Right atrium auricular region (tissue), 2 donors: ENCODE measurements at places on chromosomes 5 and 9. TPM values are rescaled to one million over a fixed set of nuclear protein-coding genes. Genes with fewer than 3 reads are reported as not detected.

GRCh38 chr5:119220576-119221197 is 135.1 kb upstream of the TNFAIP8 start:
- DNase-seq: no peak

DNA sequence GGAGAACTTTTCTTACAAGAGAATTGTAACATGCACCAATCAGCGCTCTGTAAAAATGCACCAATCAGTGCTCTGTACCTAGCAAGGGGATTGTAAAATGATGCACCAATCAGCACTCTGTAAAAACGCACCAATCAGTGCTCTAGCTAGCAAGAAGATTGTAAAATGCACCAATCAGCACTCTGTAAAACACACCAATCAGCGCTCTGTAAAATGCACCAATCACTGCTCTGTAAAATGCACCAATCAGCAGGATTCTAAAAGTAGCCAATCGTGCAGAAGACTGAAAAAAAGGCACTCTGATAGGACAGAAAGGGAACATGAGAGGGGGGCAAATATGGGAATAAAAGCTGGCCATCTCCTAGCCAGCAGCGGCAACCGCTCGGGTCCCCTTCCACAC is 233.2 kb downstream of the ROR2 start:
- no peak for DNase-seq

DNA sequence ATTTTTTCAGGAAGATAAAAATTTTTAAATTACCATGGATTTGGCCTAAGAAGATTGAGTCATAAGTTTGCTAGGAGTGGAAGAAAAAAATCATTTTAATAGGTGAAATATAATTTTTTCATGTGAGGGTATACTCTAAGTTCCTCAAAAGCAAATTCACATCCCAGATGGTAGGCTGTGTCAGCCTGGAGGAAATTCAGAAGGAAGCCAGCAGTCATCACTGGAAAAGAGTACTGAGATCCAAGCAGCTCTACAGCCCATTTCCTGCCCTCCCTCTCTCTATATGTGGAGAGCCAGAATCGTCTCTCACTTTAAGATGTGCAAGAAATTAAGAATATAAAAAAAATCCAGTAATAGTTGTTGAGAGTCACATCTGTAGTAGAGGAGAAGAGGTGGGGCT is 126.5 kb upstream of the CDH18 start:
- no peak for DNase-seq

DNA sequence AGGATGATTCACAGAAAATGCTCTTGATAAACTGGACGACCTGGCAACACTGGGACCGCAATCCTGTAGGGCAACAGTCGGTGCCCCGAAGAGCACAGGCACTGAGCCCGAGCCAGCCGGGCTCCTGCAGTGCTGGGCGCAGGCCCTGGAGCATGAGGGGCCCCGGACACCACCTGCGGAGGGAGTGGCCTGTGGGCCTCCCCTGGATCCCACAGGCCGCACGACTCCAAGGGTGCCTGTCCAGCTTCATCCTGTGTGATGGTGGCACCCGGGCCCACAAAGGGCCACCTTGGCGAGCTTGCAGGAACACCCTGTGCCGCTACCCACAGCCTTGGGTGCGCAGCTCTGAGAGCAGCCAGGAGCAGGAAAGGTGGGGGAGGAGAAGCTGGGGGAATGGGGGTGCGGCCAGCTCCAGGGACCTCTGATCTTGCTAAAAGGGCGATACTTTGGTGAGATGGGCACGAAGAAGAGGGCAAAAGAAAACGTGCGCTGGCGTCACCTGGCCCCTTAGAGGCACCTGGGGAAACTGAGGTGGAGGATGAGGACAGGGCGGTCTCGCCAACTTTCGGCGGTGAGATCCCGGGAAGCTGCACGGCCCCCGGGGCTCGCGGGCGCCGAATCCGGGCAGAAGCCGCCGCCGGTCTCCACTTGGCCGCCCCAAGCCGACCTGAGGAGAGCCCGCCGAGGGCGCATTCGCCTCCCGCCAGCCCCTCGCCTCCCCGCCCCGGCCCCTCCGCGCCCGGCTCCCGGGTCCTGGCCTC is 722 bp downstream of the TBC1D9B start:
- DNase-seq: no peak

GRCh38 chr5:122478741-122479442 is 166.9 kb downstream of the SNCAIP start:
- DNase-seq: no peak

DNA sequence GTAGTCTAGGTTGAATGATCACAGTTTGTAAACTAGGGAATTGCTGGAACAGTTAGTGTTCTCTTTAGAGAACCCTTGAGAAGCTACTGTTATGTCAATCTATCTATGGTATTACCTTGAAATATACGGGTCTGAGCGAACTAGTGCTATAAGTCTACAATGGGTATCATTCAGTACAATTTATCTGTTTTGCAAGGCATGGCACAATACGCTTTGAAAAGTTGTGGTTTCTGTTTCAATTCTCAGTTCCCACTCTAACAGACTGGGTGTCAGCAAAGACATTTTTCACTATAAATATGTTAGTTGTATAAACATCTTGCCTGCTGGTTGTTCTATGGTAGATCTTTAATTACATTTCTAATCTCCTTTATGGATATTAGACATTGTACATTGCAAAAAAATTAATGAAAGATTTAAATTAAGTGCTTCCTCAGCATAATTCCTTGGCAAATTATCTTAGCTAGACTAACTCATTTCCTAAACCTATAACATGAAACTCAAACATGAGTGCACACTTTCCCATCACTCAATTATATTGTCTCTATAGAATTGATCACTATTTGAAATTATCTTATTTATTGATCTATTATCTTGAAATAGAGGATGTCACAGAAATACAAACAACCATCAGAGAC is 24.9 kb upstream of the SLCO6A1 start:
- DNase-seq: no peak

PCDHGB4 gene
- total RNA-seq: 6.3 TPM

HSPB3 gene
- 442 TPM for total RNA-seq

LRRC19 gene
- total RNA-seq: not detected
